ENCODE measurements at places on chromosomes 12 and 14.

- peak; percentile 56 for DNase-seq
These were observed 25.2 kb downstream of the DHRS4L2 start for GRCh38 chr14:24013654-24014514.

- DNase-seq, result no peak
These were observed 1.2 kb upstream of the DCAF11 start for GRCh38 chr14:24113379-24113800.

DNA sequence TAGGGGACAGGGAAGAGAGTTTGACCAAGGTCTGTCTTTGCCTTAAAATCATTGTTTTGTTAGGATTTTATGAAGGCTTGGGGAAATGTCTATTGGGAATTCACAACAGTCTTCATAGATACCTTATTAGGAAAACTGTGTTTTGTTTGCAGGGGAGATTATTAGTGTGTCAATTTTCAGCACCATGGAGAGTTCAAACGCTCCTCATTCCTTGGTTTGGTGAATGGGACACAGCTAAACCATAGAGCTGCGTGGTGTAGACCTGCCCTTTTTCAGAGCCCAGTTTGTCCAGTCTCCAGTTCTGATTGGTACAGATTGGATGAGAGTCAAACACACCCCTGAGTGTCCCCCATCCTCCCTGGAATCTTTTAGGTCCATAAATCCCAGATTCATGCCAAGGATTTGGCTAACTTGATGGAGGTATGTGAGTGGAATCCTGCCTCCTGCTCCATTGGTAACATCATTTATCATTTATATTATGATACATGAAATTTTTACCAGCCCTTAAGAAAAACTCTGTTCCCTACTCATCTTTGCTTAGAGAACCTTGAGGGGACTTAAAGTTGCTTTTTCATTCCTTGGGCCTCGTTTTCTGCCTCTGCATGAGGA, 12.0 kb downstream of the NGDN start:
- DNase-seq, result no peak

- no peak for DNase-seq
These were observed 861 bp upstream of the MDGA2 start for GRCh38 chr14:47676315-47676617.

DNA sequence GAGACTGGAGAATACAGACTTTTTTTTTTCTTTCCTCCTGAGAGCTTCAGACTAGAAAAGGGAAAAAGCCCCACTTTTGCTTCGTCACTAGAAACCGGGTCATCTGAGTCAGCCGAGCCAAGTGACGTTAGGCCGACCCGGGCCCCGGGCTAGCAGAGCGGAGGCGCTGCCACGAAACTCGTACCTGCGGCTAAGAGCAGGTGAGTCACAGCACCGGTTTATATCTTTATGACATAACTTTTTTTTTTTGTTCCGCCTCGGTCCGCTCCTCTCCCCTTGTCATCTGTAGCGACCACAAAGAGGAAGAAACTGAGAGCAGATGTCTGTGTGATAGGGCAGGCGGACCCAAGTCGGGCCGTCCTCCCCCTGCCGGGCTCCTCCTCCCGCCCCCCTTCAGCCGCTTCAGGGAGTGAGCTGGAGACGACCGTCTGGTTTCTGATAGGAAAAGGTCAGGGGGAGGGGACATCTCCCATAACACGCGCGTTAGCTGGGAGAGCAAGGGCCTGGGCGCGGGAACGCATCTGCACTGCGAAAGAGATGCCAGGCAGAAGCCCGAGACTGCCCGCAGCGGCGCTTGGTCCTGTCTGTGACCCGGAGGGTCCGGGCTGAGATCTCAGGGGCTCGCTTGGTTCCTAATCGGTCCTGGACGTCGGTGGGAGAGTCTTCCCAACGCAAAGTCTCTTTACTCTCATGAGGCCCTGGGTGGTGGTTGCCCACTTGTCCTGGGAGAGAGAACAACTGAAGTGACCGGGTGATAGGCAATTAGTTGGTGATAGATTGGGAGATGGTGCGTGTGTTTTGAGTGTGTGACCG, 586 bp downstream of the TTC6 start:
- DNase-seq, result peak; percentile 98

GRCh38 chr12:25236190-25236589, 14.5 kb downstream of the KRAS start:
- DNase-seq, result no peak

DNA sequence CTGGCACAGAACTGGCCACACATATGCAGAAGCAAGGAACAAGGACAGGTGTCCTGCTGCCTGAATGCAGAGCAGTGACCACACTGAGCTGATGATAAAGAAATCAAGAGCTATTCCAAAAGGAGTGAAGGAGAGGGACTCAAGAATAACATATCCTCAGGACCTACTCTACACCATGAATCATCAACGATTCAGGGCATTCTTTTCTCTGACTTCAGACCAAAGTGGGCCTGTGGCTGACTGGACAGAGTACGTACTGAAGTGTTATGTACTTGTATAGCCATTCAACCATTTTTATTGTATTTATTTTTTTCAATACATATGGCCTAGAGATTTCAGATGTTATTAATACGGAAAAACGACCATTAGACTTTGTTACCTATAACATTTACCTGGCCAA, 177.5 kb upstream of the TMTC1 start:
- DNase-seq, result no peak
